ENCODE measurements at places on chromosomes 1 and 21.

DNA sequence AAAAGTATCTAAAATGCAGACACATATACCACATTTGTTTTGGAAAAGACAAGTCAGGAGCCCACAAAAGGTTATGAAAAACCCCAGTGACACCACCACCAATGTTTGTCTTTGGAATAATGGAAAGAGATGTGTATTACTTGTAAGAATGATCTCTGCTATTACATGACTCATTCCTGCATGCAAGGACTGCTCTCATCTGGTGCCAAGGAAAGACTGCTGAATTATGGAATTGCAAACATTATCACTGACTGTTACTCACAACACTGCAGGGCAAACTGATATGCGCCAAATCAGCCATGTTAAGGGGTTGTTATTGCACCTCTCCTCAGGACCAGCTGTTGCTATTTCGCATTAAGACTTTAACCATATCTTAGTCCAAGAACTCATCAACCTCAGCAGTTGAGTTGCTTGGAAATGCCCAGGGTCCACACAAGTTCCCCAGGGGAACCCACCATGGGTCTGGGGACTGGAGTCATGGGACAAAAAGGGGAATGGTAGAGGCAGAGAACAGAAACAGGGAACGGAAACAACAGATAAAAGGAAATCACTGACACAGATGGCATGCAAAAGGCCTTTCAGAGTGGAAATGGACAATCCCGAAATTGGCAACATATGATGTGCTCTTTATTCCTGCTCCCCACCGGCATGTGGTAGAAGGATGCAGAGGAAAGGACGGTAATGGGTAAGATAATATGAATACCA, 34.4 kb downstream of the CAPZB start:
- no peak for DNase-seq

DNA sequence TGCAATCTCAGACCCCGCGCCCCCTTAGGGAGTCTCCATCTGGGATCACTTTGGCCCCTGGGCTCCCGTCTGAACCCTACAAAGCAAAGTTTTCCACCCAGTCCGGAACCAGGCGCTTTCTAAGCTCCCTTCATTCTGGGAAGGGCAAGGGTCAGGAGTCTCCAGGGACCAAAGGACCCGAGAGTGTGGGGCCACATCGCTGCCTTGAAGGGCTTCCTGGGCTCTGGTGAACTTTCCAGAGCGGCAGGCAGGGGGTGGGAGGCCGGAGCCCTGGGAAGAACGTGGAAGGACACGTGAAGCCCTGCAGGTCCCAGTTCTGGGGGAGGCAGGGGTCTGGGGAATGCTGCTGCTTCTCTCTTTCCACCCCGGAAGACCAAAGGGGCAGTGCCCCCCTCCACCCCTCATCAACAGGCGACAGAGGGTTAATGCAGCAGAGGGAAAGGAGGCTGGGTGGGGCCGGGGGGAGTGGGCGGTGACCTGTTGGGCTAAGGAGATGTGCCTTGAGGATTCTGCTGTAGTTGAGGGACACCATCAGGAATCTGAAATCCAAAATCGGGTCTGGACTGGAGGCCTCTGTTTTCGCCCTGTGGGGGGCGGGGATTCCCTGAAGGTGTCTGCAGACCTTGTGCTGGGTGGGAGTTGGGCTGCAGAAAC, 734 bp downstream of the CDK18 start:
- no peak for DNase-seq

DNA sequence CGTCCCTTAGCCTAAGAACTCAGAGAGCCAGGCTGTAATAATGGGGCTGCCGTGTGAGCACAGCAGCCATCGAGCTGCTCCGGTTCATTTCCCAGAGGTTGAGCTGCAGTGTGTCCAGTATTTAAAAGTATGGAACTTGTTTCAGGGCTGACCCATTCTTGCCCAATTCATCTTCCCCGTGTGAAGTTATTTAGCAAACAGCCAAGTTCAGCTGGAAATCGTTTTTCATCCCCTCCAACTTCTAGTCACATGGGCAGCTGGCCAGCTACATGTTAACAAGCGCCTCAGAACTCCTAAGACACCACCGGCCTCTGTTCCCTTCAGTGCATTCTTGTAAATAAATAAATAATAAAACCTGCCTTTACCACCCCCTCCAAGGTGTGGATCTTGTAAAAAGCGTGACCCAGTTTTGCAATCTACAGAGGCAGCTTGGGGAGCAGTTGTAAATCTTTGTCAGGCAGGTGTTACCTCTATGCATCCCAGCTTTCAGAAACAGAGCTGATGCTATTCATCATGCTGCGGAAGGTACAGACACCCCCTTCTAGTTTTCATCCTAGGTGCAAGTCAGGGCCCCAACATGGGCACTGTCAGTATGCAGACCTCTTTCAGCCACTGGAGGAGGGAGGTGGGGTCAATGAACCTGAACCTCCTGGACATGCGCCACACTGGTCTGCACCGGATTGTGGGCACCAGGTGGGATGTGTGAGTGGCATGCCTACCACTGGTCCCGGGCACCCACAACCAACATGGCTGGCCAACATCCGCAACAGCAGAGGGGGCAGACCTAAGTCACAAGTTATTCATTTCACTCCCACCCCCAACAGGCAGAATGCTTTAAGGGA, 18.7 kb upstream of the KNCN start:
- DNase-seq = no peak

DNA sequence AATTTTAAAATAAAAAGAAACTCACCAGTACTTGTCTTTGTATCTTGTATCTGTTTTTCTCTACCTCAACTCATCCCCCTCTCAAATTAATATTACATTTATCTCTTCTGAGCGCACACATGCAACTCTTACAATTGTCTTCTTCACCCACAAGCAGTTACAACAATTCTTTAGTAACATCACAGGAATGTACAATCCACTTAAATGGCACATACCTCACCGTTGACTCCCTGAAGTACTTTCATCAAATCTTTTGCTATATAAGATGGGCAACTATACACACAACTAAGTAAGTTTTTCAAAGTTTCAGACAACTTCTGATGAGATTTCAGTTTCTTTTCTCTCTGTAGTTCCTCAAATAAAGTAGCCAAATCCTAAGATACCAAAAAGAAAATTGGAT, 28.3 kb downstream of the HEATR1 start:
- no peak for DNase-seq

GRCh38 chr1:57249511-57249910, 174.3 kb downstream of the DAB1 start:
- DNase-seq = no peak

DNA sequence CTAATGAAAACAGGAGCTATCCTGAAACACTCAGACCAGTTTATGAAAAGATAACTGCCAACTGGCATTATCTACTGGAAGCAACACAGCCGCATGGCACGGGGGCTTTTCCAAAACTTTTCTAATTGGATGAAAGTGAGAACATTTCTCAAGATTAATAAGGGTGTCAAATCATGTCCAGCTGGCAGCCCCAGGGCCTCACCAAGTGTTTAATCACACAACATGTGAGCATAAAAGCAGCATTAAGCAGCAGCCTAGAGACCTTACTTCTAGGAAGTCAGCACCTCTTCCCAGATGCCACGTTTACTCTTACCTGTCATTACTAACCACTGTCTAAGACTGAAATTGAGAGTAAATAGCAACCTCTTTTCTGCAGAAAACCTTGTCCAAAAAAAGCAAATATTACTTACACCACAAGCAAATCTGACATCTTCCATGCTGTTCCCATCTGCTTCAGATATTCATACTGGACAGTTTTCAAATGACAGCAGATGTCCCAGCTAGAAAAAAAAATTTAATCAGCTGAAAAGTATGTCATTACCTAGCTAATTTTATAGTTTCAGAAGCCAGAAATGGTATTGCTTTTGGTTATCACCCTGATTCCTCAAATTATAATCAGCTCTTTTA, 341.5 kb upstream of the ZP4 start:
- no peak for DNase-seq

DNA sequence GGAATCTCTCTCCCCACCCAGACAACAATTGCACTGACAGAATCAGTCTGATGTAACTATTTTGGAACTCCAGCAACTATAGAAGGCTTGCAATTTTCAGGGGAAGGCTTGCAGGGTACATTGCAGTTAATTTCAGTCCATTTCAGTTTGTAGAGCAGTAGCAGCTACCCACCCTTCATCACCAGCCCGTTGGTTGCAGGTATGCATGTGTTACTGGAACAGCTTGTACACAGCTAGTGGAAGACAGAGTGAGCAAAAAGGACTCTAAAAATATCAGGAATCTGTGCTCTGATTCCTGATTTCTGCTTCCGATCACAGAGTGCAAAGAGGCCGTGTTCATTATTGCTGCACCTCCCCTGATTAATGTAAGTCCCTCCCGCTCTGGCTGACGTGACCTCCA, 449.0 kb downstream of the NPHP4 start:
- DNase-seq = no peak

DNA sequence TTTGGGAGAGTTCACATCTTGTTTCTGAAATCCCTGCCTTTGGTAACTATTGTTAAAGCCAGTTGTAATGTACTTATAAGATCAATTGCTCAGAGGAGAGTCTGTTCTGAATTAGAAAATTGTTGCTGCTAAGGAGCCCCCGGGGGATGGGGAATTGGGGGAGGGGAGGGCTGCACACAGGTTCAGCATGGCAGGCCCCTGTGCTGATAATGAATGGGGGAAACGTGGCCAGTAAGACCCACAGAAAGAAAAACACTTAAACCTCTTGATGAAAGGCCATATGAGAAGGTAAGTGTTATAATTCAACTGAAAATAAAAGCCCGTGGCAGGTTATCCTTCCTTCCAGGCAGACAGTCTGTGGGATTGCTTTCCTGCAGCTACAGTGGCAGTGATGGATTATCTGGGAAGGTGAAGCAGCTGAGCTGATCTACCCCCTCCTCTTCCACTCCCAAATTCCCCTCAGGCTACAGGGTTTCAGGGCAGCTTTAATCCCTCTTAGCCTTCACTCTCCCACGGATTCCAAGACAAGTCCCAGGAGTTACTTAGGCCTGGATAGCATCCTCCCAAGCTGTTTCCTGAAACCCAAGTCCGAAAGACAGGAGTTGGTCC, 398.8 kb downstream of the TBX15 start:
- DNase-seq = no peak

- DNase-seq = no peak
Observed at GRCh38 chr1:157347506-157347905, 204.8 kb downstream of the FCRL5 start.

DNA sequence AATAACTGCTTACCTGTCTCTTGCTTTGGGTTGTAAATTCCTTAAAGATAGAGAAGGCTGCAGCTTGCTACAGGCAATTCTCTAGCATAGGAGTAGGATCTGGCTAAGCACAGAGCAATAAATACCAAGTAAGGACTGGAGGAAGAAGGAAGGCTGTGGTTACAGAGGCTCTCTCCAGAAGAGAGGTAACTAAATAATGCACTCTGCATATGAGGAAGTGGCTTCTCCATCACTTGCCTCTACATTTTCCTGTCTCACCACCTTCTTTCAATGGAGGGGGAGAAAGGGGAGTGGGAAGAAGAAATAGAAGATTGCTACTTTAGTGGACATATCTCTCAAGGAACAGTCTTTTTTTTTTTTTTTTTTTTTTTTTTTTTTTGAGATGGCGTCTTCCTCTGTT, 60.9 kb upstream of the LAX1 start:
- no peak for DNase-seq

DNA sequence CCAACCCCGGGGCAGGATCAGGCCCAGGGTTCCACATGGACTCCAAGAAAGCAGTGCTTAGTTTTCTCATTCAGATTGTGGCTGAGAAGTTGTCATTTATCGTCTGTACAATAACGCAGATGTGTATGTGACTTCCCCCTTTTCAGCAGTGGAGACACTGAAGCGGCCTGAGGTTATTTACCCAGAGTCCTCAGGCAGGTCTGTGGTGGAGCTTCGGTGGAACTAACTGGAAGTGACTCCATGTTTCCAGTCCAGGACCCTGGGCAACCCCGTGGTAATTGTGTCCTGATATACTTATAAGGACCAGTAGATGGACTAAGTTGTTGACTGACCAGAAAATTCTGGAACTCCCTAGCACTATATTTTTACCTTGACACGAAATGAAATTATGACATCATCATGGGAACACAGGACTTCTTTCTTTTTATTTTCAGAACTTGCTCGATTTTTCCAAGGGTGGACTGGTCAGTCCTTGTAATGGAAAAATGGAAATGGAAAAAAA, 1.0 kb upstream of the IER5 start:
- DNase-seq = peak; percentile 67

- DNase-seq = no peak
Observed at GRCh38 chr1:56709269-56709880, 64.3 kb downstream of the PRKAA2 start.

DNA sequence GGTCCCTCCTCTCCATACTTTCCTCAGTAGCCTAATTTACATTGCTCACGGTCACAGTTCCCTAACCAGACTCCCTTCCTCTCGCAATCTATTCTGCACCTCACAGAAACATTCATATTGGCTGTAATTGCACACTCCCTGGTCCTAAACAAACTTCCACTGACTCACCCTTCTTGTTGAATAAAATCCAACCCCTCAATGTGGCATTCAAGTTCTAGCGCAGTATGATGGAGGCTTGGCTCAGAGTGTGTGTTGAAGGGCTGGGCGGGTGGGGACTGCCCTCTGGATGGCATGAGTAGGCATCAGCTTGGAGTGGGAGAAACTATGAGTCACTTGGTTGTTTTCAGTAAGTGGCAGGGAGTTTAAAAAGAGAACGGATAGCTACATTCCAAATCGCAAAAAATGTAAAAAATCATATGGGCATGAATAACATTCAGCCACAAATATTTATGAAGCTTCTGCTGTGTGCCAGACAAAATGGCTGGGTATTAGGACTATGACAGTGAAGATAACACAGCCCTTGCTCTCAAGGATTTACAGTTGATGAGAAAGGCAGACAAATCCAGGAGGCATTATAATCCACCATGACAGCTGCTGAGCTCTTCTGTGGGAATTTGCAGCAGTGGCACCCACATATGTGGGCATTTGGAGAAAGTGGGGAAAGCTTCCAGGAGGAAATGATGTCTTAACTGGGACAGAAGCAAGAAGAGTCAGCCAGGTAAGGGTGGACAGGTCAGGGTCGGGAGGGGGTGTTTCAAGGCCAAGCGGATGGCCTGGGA, 42.2 kb upstream of the LYST start:
- no peak for DNase-seq

DNA sequence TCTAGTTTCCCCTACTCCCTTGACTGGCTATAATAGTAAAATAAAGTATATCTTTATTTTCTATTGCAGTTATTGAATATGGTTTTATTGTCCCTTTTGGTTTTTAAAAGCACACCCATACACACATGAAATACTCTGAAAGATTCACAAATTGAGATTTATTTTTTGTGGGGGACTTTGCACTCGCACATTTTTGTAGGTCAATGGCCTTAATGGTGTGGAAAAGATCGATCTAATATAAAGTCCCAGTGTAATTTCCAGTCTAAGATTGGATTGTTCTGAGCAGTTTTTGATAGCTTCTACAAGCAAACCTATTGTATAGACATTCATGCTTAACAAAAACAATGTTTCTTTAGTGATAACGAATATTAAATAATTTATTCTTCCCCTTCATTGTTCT, 59.5 kb upstream of the INSL5 start:
- DNase-seq = no peak

- no peak for DNase-seq
Observed at GRCh38 chr1:117631359-117632160, 25.7 kb downstream of the TENT5C start.

- DNase-seq = no peak
Observed at GRCh38 chr1:229127301-229127700, 143.6 kb upstream of the RAB4A start.

Measured in CD4-positive, alpha-beta T cell treated with Interleukin-15 for 1 hour (primary cell).